Transverse colon (tissue), 4 donors: ENCODE measurements at places on chromosomes 5 and 9. TPM values are rescaled to one million over a fixed set of nuclear protein-coding genes. Genes with fewer than 3 reads are reported as not detected.

DNA sequence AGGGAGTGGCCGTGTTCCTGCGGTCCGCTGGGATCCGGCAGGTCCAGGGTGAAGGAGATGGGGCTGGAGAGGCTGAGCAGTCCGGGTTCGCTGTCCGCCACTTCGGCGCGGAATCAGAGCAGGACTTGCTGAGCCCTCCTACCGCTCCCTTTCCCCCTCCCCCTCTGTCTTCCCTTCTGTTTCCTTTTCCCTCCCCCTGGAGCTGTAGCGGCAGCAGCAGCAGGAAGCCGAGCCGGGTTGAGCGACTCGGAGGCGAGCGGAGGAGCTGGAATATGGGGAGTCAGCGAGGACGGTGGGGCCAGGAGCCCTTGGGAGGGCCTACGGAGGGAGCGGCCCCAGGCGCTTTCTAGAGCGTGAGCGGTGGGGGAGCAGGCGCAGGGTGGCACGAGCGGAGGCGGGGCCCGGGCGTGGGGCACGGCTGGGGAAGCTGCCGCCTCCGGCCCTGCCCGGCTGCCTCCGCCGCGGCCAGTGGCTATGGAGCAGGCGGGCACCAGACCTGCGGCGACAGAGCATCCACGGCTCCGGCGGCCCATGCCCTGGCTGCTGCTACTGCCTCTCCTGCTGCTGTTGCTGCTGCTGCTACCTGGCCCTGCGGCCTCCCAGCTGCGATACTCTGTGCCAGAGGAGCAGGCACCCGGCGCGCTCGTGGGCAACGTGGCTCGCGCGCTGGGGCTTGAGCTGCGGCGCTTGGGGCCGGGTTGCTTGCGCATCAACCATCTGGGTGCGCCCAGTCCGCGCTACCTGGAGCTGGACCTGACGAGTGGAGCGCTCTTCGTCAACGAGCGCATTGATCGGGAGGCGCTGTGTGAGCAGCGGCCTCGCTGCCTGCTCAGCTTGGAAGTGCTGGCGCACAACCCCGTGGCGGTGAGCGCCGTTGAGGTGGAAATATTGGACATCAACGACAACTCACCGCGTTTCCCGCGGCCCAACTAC lies at the start of gene PCDHAC2:
TSS of gene PCDHAC2 (plus strand) at position 184 of the 933 bp plus-strand sequence. CDS start at position 475, 291 bp downstream.
- no peaks in the 10 kb centered on the region for H3K4me1 ChIP-seq
- DNase-seq = no peak
- H3K36me3 ChIP-seq = no peaks in the 10 kb centered on the region

DNA sequence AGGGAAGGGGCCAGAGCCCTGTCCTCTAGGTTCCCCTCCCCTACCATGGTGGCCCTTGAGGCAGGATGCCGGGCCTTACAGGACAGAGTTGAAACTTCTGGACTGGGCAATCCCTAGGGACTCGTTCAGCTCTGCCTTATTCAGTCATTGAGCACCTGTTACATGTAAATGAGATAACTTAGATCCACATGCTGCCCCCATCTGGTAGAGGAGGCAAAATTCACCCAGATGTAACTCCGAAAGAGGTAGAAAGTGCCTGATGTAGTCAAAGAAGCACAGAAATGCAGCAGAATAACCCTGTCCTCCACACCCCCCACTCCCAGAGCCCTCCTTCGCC lies 1.5 kb downstream of the GGTA1 start:
- peaks cover 20% of the 10 kb centered on the region for H3K4me1 ChIP-seq
- no peak overlapping the region for H3K4me3 ChIP-seq
- peak; percentile 49 for DNase-seq
- peak overlapping the region; percentile 68 for H3K27ac ChIP-seq
- peaks cover 49% of the 10 kb centered on the region for H3K27me3 ChIP-seq

- no peaks in the 10 kb centered on the region for H3K27me3 ChIP-seq
- peaks cover 5% of the 10 kb centered on the region for H3K36me3 ChIP-seq
- peaks cover 2% of the 10 kb centered on the region for H3K4me1 ChIP-seq
- no peak overlapping the region for H3K27ac ChIP-seq
- no peak overlapping the region for H3K4me3 ChIP-seq
- DNase-seq = no peak
Observed at GRCh38 chr5:133957591-133957990, 10.8 kb downstream of the C5orf15 start.

- H3K4me3 ChIP-seq = no peak overlapping the region
- DNase-seq = no peak
- H3K36me3 ChIP-seq = no peaks in the 10 kb centered on the region
- H3K27ac ChIP-seq = no peak overlapping the region
- H3K4me1 ChIP-seq = no peaks in the 10 kb centered on the region
Observed at GRCh38 chr9:119221276-119221675, 148.0 kb downstream of the BRINP1 start.

GRCh38 chr5:58786711-58787303 lies 203.9 kb downstream of the RAB3C start:
- H3K4me1 ChIP-seq = no peaks in the 10 kb centered on the region
- DNase-seq = no peak
- no peak overlapping the region for H3K4me3 ChIP-seq
- no peaks in the 10 kb centered on the region for H3K27me3 ChIP-seq
- no peaks in the 10 kb centered on the region for H3K36me3 ChIP-seq
- no peak overlapping the region for H3K27ac ChIP-seq

- H3K36me3 ChIP-seq = no peaks in the 10 kb centered on the region
- no peak overlapping the region for H3K27ac ChIP-seq
- no peaks in the 10 kb centered on the region for H3K27me3 ChIP-seq
- DNase-seq = no peak
- H3K4me1 ChIP-seq = no peaks in the 10 kb centered on the region
Observed at GRCh38 chr9:4143936-4144717, 155.7 kb downstream of the GLIS3 start.

- peak overlapping the region; percentile 2 for H3K4me3 ChIP-seq
- H3K4me1 ChIP-seq = peaks cover 6% of the 10 kb centered on the region
- no peak for DNase-seq
- H3K36me3 ChIP-seq = no peaks in the 10 kb centered on the region
- no peak overlapping the region for H3K27ac ChIP-seq
- H3K27me3 ChIP-seq = no peaks in the 10 kb centered on the region
Observed at GRCh38 chr5:125199968-125200865, 453.8 kb upstream of the ZNF608 start.

- H3K4me1 ChIP-seq = no peaks in the 10 kb centered on the region
- no peaks in the 10 kb centered on the region for H3K27me3 ChIP-seq
- no peak overlapping the region for H3K4me3 ChIP-seq
- no peak for DNase-seq
Observed at GRCh38 chr9:134751622-134752021, 110.0 kb downstream of the COL5A1 start.

GRCh38 chr9:35488021-35488420 lies 1.9 kb upstream of the RUSC2 start:
- no peaks in the 10 kb centered on the region for H3K36me3 ChIP-seq
- H3K27me3 ChIP-seq = no peaks in the 10 kb centered on the region
- peak overlapping the region; percentile 90 for H3K27ac ChIP-seq
- H3K4me1 ChIP-seq = peaks cover 11% of the 10 kb centered on the region

DNA sequence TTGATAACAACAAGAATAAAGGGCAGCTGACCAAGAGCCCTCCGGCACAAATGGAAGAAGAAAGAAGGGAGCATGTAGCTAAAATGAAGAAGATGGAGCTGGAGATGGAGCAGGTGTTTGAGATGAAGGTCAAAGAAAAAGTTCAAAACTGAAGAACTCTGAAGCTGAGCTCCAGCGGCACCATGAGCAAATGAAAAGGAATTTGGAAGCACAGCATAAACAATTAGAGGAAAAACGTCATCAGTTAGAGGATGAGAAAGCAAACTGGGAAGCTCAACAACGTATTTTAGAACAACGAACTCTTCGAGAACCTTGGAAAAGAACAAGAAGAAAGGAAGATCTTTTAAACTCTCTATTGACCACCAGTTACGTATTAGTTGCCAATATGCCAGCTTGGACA lies 100.9 kb downstream of the GABBR2 start:
- H3K4me3 ChIP-seq = no peak overlapping the region
- H3K27ac ChIP-seq = no peak overlapping the region
- H3K27me3 ChIP-seq = no peaks in the 10 kb centered on the region
- H3K36me3 ChIP-seq = no peaks in the 10 kb centered on the region
- H3K4me1 ChIP-seq = no peaks in the 10 kb centered on the region

DNA sequence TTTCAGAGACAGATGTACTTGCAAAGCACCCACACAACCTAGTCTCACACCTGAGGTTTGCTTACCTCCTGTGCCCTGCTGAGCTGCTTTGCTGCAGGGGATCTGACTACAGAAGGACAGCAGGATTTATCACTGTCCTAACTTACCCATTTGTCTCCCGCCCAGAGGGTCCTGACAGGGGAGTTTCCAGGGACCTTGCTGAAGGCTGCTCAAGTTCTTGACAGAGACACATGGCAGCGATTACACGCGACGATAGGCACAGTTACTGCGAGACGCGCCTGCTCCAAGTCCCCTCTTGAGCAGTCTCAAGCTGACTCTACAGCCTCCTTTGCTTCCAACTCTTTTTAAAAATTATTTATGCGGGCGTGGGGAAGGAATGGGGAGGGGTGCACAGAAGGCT lies 24.6 kb upstream of the GALNT10 start:
- H3K4me1 ChIP-seq = no peaks in the 10 kb centered on the region
- no peaks in the 10 kb centered on the region for H3K27me3 ChIP-seq
- no peaks in the 10 kb centered on the region for H3K36me3 ChIP-seq
- H3K4me3 ChIP-seq = no peak overlapping the region

DNA sequence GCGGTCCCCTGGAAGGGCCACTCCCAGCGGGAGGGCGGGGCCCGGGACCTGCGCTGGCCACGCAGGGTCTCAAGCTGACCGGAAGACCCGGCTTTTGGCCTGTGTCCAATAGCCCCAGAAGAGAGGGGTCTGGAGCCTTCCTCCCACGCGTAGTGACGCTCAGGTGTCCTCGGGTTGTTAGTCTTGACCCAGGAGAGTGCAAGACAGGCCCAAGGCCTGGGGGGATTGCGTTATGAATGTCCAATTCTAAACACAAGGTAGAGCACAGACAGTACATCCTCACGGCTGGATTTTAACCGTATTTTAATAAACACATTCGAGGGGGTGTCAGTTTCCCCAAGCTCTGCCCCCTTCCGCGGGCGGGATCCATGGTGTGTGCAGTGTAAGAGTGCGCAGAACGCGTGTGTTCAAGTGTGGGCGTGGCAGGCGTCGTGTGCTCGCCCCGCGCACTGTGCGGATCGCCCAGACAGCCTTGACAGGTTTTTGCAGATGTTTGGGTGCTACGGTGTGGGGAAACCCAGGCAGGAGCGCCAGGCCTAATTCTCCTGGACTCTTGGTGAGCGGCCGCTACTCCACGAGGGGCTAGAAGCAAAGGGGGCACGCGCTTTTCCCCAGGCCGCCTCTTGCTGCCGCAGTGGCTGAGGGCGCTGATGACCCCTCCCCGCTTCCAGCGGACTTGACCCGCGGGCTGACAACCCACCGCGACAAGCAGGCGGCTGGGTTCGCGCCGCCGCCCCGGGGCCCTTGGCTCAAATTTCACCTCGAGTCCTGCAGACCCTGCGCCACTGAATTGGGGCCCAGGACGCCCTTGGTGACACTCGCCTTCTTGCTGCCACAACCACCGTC lies 6.1 kb upstream of the DMRT3 start:
- peaks cover 100% of the 10 kb centered on the region for H3K27me3 ChIP-seq
- H3K27ac ChIP-seq = no peak overlapping the region
- DNase-seq = no peak
- H3K36me3 ChIP-seq = no peaks in the 10 kb centered on the region

DNA sequence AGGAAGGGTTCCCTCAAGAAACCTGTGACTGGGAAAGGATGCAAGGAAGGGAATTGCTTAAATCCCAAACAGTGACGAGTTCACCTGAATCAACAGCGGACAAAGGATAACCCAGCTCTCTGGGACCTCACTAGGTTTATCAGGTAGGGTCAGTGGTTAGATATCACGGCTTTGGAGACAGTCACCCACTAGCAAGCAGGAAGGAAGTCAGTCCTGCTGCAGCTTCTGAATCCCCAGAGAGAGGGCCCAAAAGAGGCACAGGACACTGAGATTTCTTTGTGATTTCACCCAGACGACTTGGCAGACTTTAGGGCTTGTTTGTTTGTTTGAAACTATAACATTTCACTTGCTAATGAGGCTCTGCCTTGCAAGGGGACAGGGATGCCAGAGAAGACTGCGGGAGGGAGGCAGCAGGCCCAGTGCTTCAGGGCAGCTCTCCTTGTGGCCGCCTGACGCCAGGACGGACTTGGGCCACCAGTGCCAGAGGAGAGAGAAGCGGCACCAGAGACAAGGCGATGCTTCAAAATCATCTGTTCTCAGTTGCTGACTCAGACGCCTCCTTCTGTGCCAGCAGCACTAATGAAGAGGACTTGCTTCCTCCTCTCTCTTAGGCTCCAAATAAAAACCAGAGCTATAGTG lies 275.6 kb upstream of the SLC30A5 start:
- no peaks in the 10 kb centered on the region for H3K36me3 ChIP-seq
- H3K27ac ChIP-seq = no peak overlapping the region
- H3K27me3 ChIP-seq = no peaks in the 10 kb centered on the region
- DNase-seq = no peak
- H3K4me1 ChIP-seq = no peaks in the 10 kb centered on the region
- no peak overlapping the region for H3K4me3 ChIP-seq

DNA sequence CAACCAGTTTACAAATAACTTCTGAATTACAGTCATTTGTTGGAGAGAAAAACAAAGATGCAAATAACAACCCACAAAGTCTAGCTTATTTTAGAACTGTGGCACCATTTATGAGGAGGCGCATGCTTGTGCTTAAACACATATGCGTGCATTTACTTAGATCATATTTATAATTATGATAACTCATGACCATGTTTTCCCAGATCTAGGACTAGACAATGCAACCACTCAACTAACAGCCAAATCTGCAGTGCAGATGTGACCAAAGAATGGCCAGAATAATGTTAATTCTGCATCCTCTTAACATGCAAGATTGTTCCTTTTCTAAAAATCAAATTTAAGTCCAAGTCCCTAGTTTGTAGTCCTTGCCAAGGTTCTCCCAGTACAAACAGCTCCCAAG lies 167.3 kb upstream of the FST start:
- H3K36me3 ChIP-seq = no peaks in the 10 kb centered on the region
- H3K27ac ChIP-seq = no peak overlapping the region
- no peak overlapping the region for H3K4me3 ChIP-seq
- H3K27me3 ChIP-seq = no peaks in the 10 kb centered on the region

- H3K27ac ChIP-seq = no peak overlapping the region
- H3K4me3 ChIP-seq = no peak overlapping the region
- H3K4me1 ChIP-seq = no peaks in the 10 kb centered on the region
- no peaks in the 10 kb centered on the region for H3K27me3 ChIP-seq
- no peaks in the 10 kb centered on the region for H3K36me3 ChIP-seq
Observed at GRCh38 chr5:22480305-22480704, 372.8 kb downstream of the CDH12 start.

Gene CYLC2
- total RNA-seq = not detected

Gene GABRB2
- total RNA-seq = not detected

Gene CDC20B
- total RNA-seq = not detected

Gene CNTNAP3B
- 5.6 TPM for total RNA-seq

Gene EDIL3
- 34.1 TPM for total RNA-seq

Gene ROR2
- 4.2 TPM for total RNA-seq

Gene SOHLH1
- total RNA-seq = not detected

Gene ADGRV1
- total RNA-seq = 8.2 TPM

Gene SLC34A1
- total RNA-seq = not detected
